Activated naive CD4-positive, alpha-beta T cell treated with anti-CD3 and anti-CD28 coated beads, Interleukin-2, amount 50 U/mL, for 72 hours (primary cell): ENCODE measurements at places on chromosomes 3 and 15.

DNA sequence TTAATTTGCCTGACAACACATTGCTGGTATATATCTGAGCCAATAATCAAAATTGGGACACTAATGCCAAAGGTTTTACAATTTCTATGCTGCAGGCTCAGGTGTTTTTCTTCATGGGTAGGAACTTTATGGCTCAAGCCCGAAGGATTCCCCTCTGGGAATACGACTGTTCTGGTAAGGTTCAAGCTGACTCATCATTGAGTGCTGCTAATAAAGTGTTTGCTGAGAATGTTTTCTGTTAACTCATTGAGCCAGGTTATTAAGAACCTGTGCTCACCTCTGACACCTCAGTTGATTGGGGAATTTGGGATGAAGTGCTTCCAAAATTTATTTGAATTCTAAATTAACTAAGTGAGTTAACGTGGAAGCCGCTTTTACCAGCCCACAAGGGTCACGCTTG, 135.8 kb upstream of the CTDSPL start:
- no peak for DNase-seq

GRCh38 chr15:87549296-87549695, 707.2 kb downstream of the NTRK3 start:
- DNase-seq, result no peak

- DNase-seq, result no peak
Observed at GRCh38 chr3:152853196-152853595, 18.3 kb downstream of the P2RY1 start.

DNA sequence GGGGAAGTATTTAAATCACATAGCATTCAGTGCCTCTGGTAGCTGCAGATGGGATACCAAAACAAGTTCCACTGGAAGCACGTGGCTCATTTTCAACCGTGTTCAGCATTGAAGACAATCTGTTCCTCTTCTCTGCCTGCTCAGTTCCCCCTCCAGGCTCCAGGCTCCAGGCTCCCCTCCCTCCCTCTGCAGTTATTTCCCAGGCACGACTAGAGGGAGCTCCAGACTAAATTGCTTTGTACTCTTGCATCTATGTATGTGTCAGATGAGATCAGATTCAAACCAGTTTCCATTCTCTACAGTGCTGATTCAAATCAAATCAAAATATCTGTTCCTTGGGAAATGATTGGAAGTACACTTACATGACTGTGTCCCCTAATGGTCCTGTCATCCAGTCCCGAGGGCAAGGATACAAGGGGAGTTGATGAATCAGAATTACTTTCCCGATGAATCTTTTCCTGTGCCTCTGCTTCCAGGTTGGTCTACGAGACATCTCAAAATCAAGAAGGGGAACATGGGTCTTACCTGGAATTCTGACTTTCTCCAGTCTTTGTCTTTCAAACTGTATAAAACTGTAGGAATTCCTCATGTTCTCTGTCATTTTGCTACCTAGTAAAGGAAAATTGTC, 600.5 kb downstream of the EDEM1 start:
- no peak for DNase-seq
